ENCODE measurements at places on chromosomes 3 and 15.

GRCh38 chr3:25856902-25857518 lies 67.1 kb downstream of the OXSM start:
- peak; percentile 59 for DNase-seq

- DNase-seq: no peak
Measured at GRCh38 chr15:31077181-31077580, 24.3 kb downstream of the TRPM1 start.

- DNase-seq: no peak
Measured at GRCh38 chr15:59751552-59752413, 62.7 kb upstream of the BNIP2 start.

GRCh38 chr3:126109146-126109879 lies 25.4 kb upstream of the SLC41A3 start:
- no peak for DNase-seq

DNA sequence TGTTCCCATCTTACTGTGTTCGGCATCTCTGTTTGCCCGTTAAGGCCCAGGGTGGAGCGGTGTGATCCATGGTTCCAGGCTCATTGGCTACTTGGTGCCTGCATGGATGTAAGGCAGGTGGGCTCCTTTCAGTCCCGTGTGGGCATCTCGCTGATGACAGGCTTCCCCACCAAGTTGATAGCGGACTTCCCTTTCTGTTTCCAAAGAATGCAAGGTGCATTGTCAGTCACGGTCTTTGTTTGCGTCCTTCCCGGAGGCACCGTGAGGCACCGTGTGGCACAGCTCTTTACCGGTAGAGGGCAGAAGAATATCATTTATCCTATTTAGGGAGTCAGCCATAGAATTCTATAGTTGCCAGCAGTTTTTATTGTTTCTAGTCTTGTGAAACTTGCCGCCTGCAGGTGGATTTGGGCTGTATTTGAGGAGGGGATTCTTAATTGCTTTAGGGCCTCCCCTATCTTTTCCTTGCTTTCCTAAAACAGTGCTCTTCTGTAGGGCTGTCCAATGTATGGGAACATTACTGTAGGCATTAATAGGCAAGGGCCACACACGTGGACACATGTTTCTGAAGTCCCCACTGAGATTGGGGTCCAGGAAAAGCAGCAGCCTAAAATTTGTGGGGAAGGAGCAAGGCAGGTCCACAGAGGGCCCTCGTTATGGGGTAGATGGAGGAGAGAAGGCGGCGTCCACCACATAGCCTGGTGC lies 244.1 kb downstream of the SLCO3A1 start:
- DNase-seq: peak; percentile 69

DNA sequence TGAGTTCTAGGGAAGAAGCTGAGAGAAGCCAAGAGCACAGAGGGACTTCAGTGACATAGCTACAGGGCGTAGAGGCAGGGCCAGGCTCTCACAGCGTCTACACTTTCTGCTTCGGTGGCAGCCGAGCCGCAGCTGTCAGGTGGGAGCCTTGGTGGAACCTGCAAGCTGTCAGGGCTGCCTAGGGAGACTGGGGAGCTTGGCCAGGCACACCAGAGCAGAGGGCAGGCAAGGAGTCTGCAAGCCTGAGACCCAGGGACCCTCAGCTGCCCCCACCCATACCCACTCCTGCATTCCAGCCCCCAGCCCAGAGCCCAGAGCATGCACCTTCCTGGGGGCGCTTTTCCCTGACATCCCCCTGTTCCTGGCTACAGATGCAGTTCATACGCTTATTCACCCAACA lies 13.4 kb upstream of the KLF15 start:
- no peak for DNase-seq

DNA sequence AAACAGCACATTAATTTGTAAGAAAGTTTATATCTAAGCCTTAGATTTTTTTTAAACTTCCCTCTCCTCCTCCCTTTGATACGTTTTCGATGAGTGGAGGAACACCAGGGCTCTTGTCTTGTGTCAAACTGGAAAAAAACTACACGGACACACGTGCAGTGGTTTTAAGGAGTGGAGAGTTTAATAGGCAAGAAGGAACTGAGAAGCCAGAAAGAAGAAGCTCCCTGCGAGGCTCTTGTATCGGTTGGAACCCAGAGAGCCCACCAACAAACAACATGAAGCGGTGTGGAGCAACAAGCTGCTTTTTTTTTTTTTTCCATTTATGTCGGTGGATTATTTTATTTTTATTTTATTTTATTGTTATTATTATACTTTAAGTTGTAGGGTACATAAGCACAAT lies 18.6 kb downstream of the NDUFB4 start:
- DNase-seq: no peak

- DNase-seq: no peak
Measured at GRCh38 chr3:107588217-107588616, 65.5 kb downstream of the BBX start.

GRCh38 chr3:52248816-52249547 lies 3.4 kb downstream of the PPM1M start:
- no peak for DNase-seq

- DNase-seq: no peak
Measured at GRCh38 chr3:34175636-34176176, 377.3 kb downstream of the PDCD6IP start.

DNA sequence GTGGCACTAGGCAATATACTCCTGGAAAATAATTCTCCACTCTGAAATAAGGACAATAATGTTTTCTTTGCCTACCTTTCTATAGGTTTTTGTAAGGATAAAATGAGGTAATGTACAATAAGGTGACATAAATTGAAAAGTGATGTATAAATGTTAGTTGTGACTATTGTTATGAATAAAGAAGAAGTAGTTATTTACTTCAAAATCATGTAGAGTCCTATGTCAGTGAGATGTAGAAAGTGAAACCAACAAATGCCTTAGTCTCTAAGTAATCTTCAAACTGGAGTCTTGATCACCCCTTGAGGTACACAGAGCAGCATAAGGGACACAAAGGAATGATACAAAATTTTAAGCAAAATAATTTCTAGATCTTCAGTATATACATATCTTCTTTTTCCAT lies 60.3 kb upstream of the TP63 start:
- no peak for DNase-seq

- no peak for DNase-seq
Measured at GRCh38 chr3:98778383-98778782, 15.2 kb downstream of the ST3GAL6 start.

- no peak for DNase-seq
Measured at GRCh38 chr15:75104804-75105557, 81.6 kb downstream of the PPCDC start.

Data from SK-N-SH (cell line).